ENCODE measurements at places on chromosomes 3 and 15.

DNA sequence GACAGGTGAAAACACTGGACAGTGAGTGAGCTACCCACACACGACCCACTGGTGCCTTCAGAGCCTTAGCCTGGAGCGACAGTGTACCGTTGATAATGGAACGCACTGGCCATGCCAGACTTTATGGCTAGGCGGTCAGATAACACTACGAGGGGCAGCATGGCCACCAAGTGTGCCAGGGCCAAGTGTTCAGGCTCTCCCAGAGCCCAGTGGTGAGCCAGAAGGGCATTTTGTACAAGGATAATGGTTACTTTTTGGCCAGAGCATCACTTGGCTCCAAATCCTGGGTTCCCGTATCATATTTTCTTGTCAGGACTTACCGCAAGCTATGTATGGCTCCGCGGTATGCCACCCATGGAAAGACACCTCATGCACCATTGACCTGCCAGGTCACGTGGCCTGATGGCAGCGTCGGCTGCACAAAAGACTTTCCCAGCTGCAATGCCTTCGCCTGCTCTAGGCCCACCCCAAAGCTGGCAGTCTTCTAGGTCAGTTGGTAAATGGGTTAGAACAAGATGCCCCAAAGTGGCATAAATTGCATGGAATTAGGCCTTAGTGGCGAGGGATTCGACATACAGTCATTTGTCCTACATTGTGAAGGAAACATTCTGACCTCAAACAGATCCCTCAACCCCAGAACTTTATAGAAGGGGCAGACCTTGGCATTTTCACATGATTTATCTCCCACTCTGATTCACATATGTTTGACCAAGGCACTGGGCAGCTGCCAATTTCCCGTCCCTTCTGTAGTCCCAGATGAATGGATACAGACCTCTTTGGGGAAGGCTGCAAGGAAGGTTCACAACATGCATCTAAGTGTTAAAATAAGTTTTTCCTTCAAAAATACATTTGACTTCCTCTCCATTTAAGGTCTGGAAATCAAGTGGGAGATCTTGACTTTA, 12.2 kb upstream of the SLC28A1 start:
- no peak for DNase-seq

GRCh38 chr3:52162250-52162872, 8.1 kb upstream of the POC1A start:
- no peak for DNase-seq

GRCh38 chr3:162117961-162118360, 621.4 kb downstream of the OTOL1 start:
- DNase-seq = no peak

DNA sequence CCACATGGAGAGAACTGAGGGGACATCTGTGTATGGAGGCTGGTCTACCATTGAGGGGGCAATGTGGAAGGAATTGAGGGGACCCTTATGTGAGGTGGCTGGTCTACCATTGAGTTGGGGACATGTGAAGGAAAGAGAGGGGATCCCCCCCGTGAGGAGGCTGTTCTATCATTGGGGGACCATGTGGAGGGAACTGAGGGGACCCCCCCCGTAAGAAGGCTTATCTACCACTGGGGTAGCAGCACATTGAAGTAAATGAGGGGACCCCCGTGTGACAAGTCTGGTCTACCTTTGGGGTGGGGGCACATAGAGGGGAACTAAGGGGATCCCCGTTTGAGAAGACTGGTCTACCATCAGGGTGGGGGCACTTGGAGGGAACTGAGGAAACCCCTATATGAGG, 158.0 kb downstream of the FBLN2 start:
- DNase-seq = no peak

GRCh38 chr3:29772436-29772835, 491.6 kb downstream of the RBMS3 start:
- DNase-seq = no peak

GRCh38 chr3:27718459-27718858, 3.7 kb downstream of the EOMES start:
- no peak for DNase-seq

DNA sequence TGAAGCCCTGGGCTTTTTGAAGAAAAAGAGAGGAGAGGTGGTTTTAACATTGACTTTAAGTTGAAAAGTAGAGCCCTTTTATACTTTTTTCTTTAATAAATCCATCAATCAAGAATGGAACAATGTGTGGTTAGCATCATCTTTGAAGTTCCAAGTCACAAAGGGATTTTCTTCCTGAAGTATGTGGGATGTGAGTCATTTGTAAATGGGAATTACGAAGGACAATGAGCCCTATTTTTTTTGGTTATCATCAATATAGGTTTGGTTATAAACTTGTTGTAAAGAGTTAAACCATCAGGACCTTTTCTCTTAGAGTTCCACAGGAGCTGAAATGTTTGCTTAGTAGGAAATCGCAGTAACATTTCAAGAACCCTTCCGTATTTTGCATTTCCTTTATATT, 38.3 kb downstream of the PIK3CA start:
- no peak for DNase-seq

DNA sequence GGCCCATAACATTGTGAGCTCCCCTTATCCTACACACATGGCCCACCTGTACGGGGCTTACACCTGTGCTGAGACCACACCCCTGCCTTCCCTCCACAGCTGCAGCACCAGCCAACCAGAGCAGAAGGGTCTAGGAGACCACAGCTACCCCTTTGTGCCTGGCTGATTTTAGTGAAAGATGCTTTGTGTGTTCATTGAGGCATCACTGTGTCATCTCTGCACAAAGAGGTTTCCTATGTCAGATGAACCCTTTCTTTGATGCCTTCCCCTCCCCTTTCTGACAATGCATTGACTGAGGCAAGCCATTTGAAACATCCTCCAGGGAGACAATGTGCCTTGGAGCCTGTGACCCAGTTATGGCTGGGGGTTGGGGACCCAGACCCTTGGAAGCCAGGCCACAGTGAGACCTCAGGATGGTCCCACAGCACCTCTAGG, 54.9 kb upstream of the SLC7A14 start:
- DNase-seq = no peak

GRCh38 chr3:197394464-197395321, 96.3 kb upstream of the DLG1 start:
- DNase-seq = peak; percentile 22

DNA sequence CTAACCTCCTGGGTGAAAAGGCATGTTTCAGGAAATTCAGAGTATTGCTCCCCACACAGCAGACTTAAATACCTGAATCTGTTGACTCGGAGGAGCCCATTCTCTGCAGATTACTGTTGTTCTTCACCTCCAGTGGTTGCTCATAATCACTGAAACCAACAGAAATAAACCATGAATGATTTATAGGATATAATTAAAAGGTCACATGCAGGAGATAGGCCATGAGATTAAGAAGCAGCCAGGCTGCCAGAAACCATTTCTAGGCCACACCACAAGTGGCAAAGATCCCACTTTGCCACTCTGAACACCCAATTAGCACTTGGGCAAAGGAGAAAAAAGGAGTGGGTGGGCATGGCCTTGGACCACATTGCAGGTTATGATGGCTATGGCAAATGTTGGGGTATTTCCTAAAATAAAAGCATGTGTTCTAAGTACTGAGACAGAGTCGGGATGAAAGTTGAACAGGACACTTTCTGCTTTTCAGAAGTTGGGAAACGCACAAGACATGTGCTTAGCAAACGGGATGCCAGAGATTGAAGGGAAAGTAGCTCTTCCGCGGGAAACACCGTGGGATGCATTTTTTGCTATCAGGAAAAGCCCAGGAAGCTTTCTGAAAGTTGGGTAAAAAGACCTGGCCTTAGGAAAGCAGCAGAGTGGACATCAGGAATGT, 1.5 kb downstream of the CDC25A start:
- DNase-seq = no peak

GRCh38 chr3:18247776-18248310, 177.3 kb downstream of the SATB1 start:
- DNase-seq = no peak

DNA sequence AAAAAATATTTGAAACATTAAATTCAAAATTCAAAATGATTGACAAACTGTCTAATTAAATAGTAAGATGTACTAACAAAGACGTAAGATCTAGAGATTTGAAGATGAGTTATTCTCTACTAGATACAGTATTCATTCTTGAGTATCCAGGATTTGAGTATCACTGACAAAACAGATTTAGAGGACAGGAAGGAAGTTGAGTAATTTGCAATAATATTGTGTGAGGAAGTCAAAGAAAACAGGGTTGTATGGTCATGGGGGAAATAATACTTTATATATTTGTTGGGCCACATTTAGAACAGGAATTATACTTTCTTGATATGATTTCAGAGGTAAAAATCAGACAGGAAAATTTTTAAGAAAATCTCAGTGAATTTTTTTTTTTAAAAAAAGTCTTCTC, 393.1 kb upstream of the CDIN1 start:
- DNase-seq = no peak

GRCh38 chr3:105345156-105345555, 21.6 kb upstream of the ALCAM start:
- no peak for DNase-seq

GRCh38 chr3:18100121-18100520, 325.0 kb downstream of the SATB1 start:
- no peak for DNase-seq

- no peak for DNase-seq
Observed at GRCh38 chr15:44045217-44045616, 149.9 kb downstream of the FRMD5 start.

DNA sequence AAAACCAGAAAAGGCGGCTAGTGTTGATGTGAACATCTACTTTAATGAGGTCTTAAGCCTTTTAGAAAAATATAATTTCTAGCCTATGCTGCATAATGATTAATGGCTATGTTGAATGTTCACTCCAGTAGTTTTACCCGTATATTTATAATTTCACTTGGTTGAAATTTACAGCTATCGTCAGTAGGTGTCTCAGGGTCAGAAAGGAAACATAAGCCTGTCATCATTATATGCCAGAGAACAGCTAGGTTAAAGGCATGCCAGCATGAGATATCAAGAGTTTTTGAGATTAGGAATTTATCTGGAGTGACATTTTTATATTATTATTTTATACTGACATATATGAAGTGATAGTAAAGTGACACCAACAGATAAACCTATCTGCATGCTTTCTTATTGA, 904.1 kb downstream of the OTOL1 start:
- no peak for DNase-seq

DNA sequence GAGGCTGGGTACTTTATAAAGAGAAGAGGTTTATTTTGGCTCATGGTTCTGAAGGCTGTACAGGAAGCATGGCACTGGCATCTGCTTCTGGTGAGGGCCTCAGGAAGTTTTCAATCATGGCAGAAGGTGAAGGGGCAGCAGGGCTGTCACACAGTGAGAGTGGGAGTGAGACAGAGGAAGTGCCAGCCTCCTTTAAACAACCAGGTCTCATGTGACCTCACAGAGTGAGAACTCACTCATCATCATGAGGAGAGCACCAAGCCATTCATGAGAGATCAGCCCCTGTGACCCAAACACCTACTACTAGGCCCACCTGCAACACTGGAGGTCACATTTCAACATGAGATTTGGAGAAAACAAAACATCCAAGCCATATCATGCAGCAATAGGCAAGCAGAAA, 9.3 kb upstream of the RFTN1 start:
- DNase-seq = no peak

GRCh38 chr3:139519998-139520737, 19.4 kb downstream of the RBP1 start:
- DNase-seq = no peak

GRCh38 chr15:57227166-57227565, 149.1 kb upstream of the CGNL1 start:
- DNase-seq = no peak

DNA sequence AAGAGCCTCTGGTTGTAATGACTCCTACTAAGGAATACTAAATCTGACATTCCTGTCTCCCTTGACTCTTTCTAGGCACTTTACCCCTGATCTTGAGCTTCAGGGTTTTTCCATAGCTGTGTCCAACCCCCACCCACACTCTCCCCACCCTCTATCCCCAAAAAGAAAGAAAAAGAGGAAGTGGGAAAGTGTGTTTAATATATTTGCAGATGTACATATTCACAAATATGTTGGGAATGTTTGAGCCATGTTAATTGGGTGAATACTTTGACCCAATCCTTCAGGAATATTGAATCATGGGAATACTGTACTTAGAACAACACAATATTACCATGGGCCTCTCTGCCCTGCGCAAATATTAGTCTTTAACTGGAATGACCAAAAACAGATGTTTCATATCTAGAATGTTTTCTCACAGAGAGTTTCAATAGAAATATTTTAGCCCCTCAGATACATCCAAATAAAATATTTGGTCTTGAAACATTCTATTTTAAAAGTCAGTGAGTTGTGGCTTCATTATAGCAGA, 19.8 kb upstream of the PFN2 start:
- DNase-seq = no peak

DNA sequence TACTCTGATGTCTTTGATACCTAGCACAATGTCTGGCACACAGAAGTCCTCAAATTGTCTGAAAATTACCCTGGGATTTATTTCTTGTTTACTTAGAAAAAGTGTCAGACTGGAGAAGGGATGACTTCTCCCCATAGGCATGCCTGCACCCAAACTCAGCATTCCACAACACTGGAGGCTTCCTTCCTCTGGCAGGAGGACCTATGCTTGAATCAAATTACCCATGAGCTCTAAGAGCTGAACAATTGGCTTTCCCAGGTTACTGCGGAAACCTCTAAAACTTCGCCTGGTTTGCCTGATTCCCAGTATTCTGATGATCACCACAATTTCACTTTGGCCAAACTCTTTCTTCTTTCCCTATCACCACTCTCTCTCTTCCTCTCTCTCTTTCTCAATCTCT, 217.4 kb downstream of the DIPK2A start:
- no peak for DNase-seq

DNA sequence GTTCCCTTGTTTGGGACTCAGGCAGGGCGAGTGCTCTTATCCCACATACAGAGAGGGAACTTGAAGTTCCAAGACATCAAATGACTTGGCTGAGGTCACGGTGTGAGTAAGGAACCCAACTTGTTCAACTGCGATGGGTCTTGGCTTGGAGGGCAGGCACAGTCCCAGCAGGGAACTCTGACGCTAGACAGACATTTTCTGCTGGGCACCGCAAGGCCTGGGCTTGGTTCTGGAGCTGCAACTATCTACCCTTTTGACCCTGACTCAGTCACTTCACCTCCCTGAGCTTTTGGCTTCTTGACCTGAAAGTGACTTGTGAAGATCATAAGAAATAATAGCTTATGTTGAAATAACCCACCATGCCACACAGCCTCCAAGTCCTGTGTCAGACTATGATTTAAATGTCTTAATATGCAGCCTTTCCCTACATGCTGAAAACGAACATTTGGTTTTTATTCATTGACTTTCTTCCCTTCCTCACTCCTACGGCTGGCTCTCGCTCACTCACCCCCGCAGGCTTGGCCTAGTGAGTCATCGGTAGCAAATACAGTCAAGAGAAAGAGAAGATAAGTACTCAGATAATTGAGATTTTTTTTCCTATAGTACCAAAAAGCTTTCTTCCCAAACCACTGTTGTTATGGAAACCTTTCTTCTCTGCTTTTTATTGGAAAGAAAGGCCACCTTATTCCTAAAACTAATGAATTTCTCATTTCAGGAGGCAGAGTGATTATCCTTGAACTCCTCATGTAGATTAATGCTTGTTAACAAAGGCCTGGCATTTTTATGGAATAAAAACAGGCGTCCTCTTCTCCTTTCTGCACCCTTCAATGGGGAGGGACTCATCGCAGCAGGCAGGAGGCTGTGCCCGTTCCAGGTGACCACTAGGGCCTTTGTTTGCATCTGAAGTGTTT, 178.4 kb downstream of the ATP10A start:
- DNase-seq = no peak

- DNase-seq = no peak
Observed at GRCh38 chr3:78360849-78361248, 1321.0 kb downstream of the ROBO2 start.

GRCh38 chr3:116230431-116231020, 214.8 kb downstream of the LSAMP start:
- no peak for DNase-seq

GRCh38 chr15:33458421-33458820, 147.7 kb downstream of the RYR3 start:
- DNase-seq = no peak

All from activated CD8-positive, alpha-beta memory T cell treated with anti-CD3 and anti-CD28 coated beads for 4 hours (primary cell).